ENCODE measurements at places on chromosomes 7 and 10.

- DNase-seq: no peak
Measured at GRCh38 chr7:70527520-70528115, 604.3 kb upstream of the GALNT17 start.

- DNase-seq: no peak
Measured at GRCh38 chr10:109306698-109307097, 616.6 kb downstream of the XPNPEP1 start.

- no peak for DNase-seq
Measured at GRCh38 chr10:124045276-124045675, 48.1 kb downstream of the CHST15 start.

- DNase-seq: no peak
Measured at GRCh38 chr10:16952610-16953009, 135.4 kb upstream of the RSU1 start.

DNA sequence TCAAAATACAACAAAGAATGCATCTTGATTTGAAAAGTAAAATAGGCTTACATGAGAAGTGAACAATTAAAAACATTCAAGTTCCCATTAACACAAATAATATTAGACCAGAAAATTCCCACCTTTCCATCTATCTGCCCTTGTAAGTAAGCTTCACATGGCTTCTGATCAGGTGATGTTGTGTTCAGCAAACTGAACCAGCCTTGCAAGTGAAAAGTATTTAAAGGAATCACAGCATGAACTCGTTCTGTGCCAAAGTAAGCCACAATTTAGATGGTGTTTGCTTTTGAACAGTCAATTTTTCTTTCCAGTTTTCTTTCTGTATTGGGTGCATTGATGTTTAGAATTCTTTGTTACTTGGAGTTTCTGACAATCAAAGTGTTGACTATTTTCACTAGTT, 347.9 kb downstream of the TNS3 start:
- DNase-seq: no peak

DNA sequence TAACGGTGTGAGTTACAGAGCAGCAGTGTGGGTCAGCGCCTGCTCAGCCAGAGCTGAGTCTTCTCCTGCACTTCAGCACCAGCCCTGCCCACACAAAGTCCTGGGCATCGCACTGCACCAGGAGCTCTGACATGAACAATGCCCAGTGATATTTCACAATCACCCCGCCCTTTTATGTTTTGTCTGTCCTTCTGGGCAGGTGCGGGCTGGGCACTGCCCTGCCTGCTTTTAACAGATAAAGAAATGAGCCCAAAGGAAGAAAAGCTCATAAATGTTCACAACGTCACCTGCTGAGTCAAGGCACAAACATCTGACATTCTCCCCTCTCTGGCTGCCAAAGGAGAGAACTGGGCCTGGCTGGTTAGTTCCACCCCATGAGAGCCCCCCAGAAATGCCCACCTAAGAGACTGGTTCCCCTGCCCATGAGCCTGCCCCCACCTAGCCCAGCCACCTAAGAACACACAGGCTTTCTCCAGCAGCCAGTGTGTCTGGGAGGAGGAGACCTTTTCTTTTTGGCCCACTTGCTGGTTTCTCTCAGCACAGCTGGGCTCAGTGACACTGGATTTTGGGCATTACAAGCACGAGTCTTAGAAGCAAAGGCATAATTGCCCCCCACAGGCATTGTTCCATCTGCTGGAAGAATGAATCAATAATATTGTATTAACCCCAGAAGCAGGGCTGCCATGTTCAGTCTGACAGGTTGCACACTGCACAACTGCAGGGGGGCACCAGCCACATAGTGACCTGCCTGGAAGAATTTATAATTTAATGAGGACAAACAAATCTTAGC, 22.3 kb downstream of the CALML3 start:
- no peak for DNase-seq

DNA sequence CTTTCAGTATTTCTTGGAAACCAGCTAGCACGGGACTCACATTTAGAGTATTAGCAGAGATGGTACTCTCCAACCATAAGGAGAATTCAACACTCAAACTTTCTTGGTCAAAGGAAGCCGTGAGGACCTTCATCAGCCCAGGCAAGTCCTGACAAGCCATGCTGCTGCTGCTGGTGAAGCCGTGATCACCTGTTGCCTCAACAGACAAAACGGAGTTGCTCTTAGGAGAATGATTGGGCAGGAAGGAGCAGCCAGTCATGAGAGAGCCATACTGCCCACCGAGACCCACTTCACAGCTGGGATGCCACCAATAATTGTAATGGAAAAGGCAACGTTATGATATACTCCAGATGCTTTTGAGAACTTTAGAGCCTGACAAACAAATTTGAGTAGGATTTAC, 60.8 kb upstream of the PLPP4 start:
- DNase-seq: no peak

DNA sequence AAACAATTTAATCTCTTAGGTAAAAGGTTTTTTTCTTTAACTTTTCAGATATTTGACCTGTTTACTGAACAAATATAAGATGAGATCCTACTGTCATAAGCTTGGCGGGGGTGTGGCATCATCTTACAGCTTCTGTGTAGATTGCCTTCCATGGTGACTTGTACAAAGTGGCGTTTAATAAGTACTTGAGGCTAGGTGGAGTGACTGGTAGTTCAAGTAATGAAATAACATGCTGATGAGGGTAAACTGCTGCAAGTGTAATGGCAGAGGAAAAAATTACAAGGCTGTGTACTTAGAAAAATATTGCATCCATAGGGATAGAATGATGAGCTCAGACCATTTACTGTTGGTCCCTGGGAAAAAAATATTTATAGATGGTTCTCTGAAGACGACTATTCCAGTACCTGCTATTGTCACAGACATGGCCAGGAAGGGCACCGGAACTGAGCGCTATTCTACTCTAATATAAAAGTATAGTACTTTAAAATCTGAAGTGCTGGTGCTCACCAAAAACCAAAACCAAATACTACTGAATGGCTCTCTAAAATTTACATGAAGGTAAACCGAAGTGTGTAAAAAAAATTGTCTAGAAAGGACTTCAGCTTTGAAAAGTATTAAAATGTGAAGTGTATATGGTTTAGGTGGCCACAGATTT, 42.4 kb downstream of the DNAH11 start:
- DNase-seq: no peak

GRCh38 chr7:95421000-95421846, 13.6 kb downstream of the PON2 start:
- DNase-seq: no peak

- DNase-seq: no peak
Measured at GRCh38 chr10:118447478-118448270, 105.5 kb upstream of the FAM204A start.

DNA sequence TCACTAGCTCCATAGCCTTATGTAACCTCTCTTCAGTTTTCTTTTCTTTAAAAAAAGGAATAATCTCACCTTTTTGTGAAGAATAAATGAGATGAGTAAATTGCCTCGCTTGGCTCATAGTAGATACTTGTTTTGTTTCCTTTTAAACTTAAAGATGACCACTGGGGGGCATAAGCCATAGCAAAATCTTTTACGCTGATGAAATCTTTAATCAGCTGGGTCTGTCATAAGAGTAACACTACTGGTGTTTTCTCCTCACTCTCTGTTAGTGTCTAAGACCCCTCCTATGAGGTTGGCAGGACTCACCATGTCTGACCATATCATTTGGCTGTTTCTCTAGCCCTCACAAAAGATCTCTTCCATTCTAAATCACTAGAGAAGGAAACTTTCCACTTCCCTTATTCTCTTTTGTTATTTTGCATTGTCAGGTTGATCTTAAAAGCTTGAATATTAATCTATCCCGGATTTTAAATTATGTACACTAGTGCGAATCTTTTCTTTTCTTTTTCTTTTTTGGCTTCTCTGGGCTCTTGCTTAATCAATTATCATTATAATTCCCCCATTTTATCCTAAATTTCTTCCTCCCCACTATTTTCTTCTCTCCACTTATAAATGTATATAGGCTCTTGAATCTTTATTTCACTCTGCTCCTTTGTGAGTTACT, 12.5 kb downstream of the STAG3 start:
- no peak for DNase-seq

DNA sequence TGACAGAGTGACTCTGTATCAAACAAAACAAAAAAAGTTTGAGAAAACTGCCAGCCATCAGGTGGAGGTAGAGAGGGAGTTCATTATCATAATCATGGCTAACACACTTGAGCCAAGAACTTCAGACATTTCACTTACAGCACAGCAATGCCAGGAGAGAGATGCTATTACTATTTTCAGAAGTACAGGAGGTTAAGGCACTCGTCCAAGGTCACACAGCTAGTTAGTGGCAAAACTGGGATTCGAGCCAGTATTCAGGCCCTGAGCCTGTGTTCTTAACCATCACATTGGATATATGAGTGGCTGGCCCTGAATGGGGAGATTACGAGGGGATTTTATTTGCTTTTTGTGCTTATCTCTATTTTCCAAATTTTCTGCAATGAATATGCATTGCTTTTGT, 24.8 kb upstream of the UNC5B start:
- no peak for DNase-seq

DNA sequence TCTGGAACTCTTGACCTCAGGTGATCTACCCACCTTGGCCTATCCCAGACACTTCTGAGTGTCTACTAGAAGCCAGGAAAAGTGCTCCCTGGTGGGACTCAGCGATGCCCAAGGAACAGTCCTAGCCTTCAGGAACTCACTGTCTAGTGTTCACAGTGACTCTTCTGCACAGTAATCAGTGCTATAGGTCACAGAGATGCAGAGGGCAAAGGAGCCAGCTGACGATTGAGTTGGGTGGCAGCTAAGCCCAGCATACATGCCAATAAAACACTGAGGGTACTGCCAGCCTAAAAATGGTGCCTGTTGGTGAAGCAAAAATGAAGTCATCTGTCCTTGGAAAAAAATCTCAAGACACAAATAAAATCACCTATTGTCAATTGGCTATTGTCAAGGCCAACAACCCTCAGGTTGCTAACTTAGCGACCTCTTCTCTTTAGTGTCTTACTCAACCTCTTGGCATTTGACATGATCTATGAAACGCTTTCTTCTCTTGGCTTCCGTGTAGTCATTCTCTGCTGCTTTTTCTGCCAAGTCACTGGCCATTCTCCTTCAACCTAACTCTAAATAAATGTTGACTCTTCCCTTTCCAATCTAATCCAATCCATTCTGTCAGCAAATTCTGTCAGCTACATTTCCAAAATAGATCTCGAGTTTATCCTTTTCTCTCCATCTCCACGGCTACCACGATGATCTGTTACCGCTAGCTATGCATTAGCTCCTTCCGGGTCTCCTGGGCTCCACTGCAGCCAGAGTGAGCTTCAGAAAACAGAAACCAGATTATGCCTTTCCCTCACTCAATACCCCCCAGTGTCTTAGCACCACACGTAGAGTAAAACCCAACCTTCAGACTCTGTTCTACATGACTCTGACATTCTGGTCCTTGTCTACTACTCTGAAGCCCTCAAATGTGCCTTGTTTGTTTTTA, 99.2 kb downstream of the ATXN7L1 start:
- no peak for DNase-seq

DNA sequence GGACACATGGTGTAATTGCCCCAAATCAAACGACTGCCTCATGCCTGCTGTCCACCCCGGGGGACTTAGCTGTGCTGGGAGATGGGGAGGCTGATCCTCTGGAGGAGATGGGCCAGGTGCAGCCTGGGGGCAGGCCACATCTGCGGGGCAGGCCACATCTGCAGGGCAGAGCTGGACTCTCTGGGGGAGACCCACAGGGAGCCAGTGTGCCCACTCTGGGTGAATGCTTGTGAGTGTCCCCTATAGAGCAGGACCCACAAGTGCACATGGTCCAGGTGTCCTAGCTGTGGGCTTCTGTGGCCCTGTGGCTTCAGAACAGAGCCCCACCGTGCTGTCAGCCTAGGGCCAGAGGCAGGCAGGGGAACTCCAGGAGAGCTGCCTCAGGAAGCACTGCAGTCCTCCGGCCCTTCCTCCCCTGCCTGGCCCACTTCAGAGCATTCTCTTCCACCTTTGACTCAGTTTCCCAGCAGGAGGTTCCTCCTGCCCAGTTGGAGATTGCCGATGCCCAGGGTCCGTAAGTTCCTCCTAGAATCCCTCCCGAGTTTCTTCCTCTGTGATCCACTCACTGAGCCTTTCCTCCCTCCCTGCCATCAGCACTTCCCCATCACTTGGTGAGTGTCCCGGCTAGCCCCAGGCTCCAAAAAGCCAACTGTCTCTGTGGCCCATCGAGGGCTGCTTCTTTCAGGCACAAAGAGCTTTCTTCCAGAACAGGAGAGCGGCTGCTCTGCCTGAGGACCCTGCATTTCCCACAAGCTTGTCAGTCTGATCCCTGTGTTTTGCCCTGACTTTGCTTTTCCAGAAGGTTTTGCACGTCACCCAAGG, 50.3 kb downstream of the ADCYAP1R1 start:
- DNase-seq: no peak

DNA sequence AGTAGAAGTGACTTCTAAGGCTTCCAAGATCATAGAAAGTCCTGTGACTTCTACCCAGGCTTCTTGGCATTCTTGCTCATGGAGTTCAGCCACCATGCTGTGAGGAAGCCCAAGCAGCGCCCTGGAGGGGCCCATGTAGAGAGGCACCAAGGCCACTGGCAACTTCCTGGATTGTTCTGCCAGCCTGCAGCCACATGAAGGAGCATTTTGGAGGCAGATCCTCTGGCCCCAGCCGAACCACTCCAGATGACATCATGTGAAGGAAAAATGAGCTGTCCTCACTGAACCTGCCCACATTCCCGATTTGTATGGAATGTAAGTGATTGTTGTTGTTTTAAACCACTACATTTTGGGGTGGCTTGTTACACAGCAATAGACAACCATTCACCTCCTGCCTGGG, 51.5 kb upstream of the MNX1 start:
- DNase-seq: no peak

DNA sequence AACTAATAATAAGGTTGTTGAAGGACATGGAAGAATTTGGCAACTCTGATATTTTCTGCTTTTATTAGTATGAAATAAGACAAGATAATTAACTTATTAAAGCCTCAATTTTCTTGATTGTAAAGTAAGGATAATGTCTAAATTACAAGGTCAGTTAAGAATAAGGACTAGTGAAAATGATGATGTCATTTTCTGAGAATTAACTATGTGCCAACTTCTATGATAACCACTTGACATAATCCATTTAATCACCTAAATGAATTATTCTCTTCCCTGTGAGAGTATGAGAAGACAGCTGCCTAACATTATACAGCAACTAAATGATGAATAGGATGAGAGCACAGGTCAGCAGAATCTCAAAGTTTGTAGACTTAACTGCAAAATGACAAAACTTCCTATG, 1153.4 kb upstream of the POT1 start:
- DNase-seq: no peak

DNA sequence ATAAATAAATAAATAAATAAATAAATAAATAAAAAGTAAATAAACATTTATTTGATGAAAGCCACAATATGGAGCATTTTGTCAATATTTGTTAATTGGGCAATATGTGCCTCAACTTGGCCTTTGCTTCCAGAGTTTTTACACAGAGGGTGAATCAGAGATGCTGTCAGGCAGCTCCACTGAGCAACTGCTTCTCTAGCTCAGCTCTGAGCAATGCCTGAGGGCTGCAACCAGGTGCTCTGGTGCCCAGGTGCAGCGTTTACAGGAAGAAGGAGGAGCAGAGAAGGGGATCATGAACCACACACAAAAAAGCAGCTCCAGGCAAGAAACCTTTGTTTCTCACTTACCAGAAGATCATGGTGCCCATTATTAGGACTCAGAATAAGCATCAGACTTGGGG, 876.2 kb upstream of the AUTS2 start:
- no peak for DNase-seq
